ENCODE measurements at places on chromosomes 1 and 21.

DNA sequence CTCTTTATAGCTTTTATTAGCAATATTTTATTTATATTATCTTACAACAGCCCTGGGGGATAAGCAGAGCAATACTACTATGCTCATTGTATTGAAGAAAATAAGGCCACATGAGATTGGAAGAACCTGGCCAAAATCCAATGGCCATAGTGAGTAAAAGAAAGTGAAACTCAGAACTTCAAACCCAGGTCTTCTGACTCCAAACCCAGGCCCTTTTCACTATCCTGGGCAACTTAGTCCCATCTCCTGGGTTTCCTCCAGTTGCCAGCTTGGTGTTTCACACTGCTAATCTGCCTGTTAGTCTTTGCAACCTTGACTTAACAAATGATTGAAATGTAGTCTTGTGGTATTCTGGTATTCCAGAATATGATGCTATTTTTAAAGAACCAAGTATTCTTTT is 22.4 kb upstream of the EXO1 start:
- H3K4me1 ChIP-seq, result no peaks in the 10 kb centered on the region
- DNase-seq, result no peak
- H3K27ac ChIP-seq, result no peak overlapping the region
- H3K4me3 ChIP-seq, result no peak overlapping the region
- H3K27me3 ChIP-seq, result peaks cover 4% of the 10 kb centered on the region

- H3K4me3 ChIP-seq, result no peak overlapping the region
- H3K36me3 ChIP-seq, result no peaks in the 10 kb centered on the region
- DNase-seq, result no peak
- H3K4me1 ChIP-seq, result no peaks in the 10 kb centered on the region
- peaks cover 24% of the 10 kb centered on the region for H3K27me3 ChIP-seq
Measured at GRCh38 chr1:47459253-47459788, 21.5 kb downstream of the FOXD2 start.

- H3K27ac ChIP-seq, result no peak overlapping the region
- H3K4me1 ChIP-seq, result peaks cover 7% of the 10 kb centered on the region
- no peaks in the 10 kb centered on the region for H3K27me3 ChIP-seq
- H3K36me3 ChIP-seq, result no peaks in the 10 kb centered on the region
Measured at GRCh38 chr1:187096689-187097088, 267.9 kb downstream of the PLA2G4A start.

DNA sequence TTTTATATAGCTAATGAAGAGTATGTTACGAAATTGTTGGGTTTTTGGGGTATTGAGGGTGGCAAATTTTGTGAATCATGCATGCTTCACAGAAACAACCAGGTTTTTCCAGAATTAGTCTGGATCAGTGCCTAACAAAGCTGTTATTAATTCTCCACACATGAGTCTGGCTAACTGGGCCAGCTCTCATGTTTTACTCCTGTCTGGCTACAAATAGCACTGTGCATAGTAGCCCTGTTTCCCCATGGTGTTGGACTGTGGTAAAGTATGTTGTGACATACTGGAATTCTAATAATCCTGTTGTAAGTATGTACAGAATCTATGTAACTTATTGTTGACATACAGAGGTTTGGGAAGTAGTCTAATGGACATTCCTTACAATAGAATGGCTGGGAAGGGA is 35.8 kb downstream of the S100B start:
- H3K27me3 ChIP-seq, result no peaks in the 10 kb centered on the region
- no peak overlapping the region for H3K4me3 ChIP-seq
- no peak overlapping the region for H3K27ac ChIP-seq
- peaks cover 71% of the 10 kb centered on the region for H3K36me3 ChIP-seq
- H3K4me1 ChIP-seq, result peaks cover 2% of the 10 kb centered on the region
- no peak for DNase-seq

- no peaks in the 10 kb centered on the region for H3K27me3 ChIP-seq
- DNase-seq, result no peak
- no peaks in the 10 kb centered on the region for H3K36me3 ChIP-seq
Measured at GRCh38 chr1:157711802-157712201, 11.2 kb upstream of the FCRL3 start.

DNA sequence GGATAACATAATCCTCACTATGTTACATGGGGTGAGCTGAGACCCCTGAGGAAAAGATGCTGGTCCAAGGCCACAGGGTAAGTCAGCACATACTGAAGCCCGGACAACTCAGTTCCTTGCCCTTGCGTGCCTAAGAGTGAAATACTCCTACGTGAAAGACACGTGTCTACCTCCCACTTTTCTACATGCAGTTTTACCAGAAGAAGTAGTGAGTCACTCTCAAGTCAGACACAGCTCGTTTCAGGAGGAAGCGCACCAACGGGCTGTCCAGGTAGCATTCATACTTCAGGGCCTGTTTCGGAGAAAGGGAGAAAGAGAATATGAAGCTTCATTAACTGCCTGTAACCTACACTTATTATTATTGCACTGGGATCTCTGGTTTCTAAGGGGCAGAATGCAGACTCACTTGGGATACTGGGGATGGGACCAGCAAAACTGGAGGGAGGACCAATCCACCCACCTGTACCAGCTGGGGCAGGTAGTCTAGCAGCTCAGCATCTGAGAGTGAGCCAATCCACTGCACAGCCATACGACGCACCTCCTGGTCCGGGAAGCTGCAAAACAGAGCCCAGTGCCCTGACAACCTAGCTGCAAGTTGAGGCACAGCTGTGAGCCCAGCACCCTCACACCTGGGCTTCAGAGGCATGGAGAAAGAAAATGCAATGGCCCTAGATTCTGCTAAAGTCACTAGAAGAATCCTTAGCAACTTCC is 32.4 kb upstream of the PPP1R15B start:
- no peak overlapping the region for H3K4me3 ChIP-seq
- no peak overlapping the region for H3K27ac ChIP-seq
- no peak for DNase-seq
- peaks cover 63% of the 10 kb centered on the region for H3K36me3 ChIP-seq
- peaks cover 14% of the 10 kb centered on the region for H3K4me1 ChIP-seq
- no peaks in the 10 kb centered on the region for H3K27me3 ChIP-seq

DNA sequence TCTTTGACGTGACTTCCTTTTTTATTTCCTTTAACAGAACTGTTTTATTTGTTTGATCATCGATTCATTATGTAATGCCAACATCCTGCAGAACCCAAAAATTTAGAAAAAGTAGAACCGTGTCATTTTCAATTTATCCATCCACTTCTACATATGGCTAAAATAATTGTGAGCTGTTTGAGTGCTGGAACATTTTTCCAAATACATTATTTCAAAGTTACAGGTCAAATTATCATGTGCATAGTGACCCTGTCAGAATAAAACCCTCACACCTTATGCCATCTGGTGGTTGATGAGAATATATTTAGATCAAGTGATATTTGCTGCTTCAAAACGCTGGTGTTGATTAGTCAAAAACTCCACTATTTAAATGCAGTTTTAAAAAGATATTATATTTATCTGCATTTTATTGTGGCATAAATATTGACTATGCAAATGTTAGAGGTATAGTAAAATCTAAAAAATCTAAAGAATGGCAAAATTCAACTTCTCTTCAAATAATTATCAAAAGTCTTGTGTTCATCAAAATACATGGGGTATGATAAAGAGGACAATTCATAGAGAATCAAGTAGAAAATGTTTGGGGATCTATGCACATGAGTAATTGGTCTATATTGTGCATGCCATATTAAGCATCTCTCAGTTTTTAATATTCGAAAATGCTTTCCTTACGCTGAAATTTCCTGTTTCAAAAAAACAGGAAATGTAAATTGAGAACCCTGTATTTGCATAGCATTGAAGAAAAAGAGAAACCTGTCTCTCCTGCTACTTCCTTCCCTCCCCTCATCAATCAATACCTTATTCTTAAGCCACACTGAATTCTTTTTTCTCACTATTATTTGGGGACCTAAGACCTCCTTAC is 39.7 kb downstream of the UBE2U start:
- H3K27ac ChIP-seq, result no peak overlapping the region
- H3K36me3 ChIP-seq, result no peaks in the 10 kb centered on the region
- peaks cover 7% of the 10 kb centered on the region for H3K4me1 ChIP-seq
- DNase-seq, result no peak
- no peaks in the 10 kb centered on the region for H3K27me3 ChIP-seq

DNA sequence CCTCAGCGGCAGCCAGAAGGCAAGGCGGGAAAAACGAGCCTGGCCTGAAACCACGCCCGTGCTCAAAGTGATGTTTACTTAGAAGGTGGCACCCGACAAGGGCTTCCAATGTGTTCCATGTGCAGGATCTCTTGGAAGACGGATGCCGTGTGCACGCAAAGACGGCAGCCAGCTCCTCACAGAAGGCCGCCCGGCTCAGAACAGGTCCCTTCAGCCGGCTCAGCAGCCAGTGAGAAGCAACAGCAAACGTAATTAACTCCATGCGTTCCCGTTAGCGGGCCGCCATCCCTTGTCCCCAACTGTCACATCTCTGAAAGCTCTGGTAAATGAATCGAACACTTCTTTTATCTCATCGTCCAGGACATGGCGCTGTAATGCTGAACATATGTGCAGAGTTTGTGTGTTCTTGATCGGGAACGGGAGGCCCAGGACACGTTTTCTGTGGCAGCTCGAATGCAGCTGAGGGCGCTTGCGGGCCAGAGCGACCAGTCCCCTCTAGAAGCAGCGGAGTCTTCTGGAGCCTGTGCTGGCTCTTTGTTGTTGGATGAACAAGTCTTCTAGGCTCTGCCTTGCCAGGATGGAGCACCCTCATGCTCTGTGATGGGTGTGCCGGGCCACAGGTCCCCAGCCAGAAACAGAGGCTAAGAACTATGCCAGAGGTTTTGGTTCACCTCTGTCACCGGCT is 94.6 kb upstream of the ARHGEF16 start:
- no peaks in the 10 kb centered on the region for H3K36me3 ChIP-seq
- H3K27me3 ChIP-seq, result peaks cover 58% of the 10 kb centered on the region
- no peak overlapping the region for H3K4me3 ChIP-seq

DNA sequence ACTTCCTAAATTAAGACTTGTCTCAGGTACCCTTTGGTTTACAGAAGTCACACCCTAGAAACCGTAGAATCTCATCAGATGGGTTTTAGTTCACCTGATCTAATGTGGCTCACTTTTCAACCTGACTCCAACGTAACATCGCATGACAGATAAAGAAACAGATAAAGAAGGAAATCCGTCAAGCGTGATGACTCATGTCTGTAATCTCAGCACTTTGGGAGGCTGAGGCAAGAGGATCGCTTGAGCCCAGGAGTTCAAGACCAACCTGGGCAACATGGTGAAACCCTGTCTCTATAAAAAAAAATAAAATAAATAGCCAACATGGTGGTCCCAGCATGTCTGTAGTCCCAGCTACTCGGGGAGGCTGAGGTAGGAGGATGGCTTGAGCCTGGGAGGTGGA is 97.3 kb downstream of the SPSB1 start:
- H3K36me3 ChIP-seq, result no peaks in the 10 kb centered on the region
- H3K4me1 ChIP-seq, result no peaks in the 10 kb centered on the region
- no peak overlapping the region for H3K27ac ChIP-seq
- no peak overlapping the region for H3K4me3 ChIP-seq
- H3K27me3 ChIP-seq, result peaks cover 17% of the 10 kb centered on the region

GRCh38 chr1:37002898-37003297 is 31.4 kb downstream of the GRIK3 start:
- no peaks in the 10 kb centered on the region for H3K27me3 ChIP-seq
- no peaks in the 10 kb centered on the region for H3K4me1 ChIP-seq

DNA sequence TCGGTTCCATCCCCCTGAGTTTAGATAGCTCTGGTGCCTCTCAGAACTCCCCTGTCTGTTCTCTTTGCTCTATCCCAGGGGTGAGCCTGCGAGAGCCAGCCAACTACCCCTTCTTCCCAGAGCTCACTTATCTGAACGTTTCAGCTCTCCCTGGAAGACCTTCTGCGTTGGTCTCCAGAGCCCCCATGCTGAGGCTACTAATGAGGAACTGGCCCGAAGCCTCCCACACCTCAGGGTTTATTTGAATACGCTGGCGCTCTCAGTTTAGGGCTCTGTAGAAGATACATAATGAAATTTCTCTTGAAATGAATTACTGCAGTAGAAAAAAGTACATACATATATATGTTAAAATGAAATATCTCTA is 43.5 kb downstream of the TCEANC2 start:
- no peaks in the 10 kb centered on the region for H3K4me1 ChIP-seq
- no peak overlapping the region for H3K4me3 ChIP-seq
- no peaks in the 10 kb centered on the region for H3K27me3 ChIP-seq
- H3K36me3 ChIP-seq, result no peaks in the 10 kb centered on the region
- H3K27ac ChIP-seq, result no peak overlapping the region
- no peak for DNase-seq

- H3K4me3 ChIP-seq, result peak overlapping the region; percentile 81
- peak; percentile 56 for DNase-seq
- H3K27ac ChIP-seq, result peak overlapping the region; percentile 65
- no peaks in the 10 kb centered on the region for H3K36me3 ChIP-seq
- peaks cover 38% of the 10 kb centered on the region for H3K4me1 ChIP-seq
Measured at GRCh38 chr1:87331365-87332241, 2.9 kb downstream of the LMO4 start.

DNA sequence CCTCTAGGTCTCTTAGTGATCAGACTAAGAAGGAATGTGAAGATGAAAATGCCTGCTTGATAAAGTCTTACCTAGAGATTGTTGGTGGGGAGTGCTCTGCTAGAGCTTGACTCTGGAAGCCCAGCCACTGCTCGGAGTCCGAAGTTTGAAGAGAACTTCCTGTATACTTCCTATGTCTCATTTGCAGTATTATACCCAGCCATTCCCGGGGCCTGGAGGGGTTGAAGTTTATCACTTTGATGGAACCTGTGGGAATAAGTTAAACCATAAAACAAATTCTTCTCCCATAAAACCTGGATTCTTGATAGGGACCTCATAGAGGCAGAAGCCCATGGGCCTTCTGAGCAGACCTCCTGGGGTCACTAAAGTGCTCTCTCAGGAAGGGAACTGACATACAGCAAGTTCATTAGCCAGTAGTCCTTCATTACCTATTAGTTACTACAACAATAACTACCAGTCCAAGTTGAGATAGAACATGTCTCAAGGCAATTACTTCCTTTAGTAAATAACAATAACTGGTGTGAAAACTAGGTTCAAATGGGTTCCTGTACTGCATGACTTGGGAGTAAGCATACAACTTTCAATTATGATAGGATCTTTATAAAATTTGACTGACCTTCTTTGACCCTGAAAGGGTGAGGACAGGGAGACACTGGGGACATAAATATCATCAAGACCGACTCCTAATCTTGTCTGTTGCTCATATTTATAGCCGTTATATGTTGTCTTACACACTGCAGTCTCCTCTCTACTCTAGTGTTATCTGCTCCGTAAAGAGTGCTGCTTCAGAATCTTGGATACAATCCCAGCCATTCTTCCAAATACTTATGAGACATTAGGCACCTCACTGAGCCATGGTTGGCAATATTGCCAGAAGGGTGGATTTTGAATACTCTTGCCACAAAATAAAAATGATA is at the start of gene OR6N1:
TSS of gene OR6N1 (minus strand) at position 246 of the 917 bp plus-strand sequence. CDS start 5,513 bp downstream, outside the sequence.
- no peaks in the 10 kb centered on the region for H3K36me3 ChIP-seq
- H3K27ac ChIP-seq, result no peak within 1 kb of the TSS
- H3K4me1 ChIP-seq, result no peaks in the 10 kb centered on the region
- H3K27me3 ChIP-seq, result peaks cover 2% of the 10 kb centered on the region

- H3K27ac ChIP-seq, result no peak overlapping the region
- DNase-seq, result no peak
- no peaks in the 10 kb centered on the region for H3K36me3 ChIP-seq
- peak overlapping the region; percentile 74 for H3K4me3 ChIP-seq
- no peaks in the 10 kb centered on the region for H3K27me3 ChIP-seq
Measured at GRCh38 chr21:44802396-44803153, 955 bp upstream of the UBE2G2 start.

All from T-cell (primary cell).